ENCODE measurements at places on chromosomes 5 and 9.

- DNase-seq = no peak
These were observed 22.3 kb upstream of the OMD start for GRCh38 chr9:92446536-92446935.

- no peak for DNase-seq
These were observed 135.5 kb downstream of the SEC61B start for GRCh38 chr9:99357575-99357974.

DNA sequence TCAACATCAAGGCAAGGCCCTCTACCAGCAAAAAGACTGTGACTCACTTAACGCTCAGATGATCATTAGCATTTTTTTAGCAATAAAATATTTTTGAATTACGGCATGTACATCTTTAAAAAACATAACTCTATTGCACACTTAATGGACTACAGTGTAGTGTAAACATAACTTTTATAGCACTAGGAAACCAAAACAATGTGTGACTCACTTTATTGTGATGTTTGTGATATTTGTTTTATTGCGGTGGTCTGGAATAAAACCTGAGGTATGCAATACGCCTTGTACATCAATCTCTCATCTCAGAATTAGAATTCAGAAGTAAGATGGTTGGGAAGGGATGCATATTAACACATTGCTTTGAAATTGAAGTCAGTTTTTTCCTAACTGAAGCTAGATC is 106.9 kb upstream of the PTCH1 start:
- DNase-seq = no peak

GRCh38 chr5:96522635-96523355 is 89.7 kb upstream of the PCSK1 start:
- peak; percentile 73 for DNase-seq

DNA sequence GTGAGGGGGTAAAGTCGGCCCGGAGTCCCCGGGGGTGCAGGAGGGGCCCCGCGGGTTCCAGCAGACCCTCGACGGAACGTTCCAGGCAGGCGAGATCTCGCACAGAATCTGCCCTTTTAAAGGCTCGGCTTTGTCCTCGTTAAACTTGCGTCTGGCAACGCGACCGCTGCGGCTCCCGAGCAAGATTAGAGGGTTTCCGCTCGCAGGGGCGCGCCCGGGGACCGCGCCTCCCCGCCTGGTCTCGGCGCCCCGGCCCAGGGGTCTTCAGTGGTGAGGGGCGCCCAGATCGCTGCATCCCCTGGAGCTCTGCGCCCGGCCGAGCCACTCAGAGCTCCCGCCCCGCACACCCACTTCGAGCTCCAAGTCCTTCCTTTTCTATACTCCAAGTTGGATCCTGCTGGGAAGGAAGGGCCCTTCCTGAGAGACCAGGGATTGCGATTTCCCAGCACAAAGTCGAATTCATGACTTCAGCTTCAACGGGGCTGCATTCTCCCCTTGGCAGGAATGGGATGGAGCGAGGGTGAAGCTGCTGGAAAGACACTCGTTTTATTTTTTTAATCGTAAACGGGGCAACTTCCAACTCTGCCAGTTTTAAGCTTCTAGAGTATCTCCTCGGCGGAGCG is 11.3 kb downstream of the PROP1 start:
- DNase-seq = no peak

GRCh38 chr5:73370095-73370494 is 78.5 kb downstream of the FOXD1 start:
- DNase-seq = no peak

GRCh38 chr9:82539856-82540579 is 522.9 kb downstream of the RASEF start:
- peak; percentile 24 for DNase-seq

- DNase-seq = no peak
These were observed 167.0 kb downstream of the TTC39B start for GRCh38 chr9:15140051-15140450.

- peak; percentile 17 for DNase-seq
These were observed 35.2 kb upstream of the SPATA31C2 start for GRCh38 chr9:88173378-88173999.

GRCh38 chr5:73940801-73941200 is 314.8 kb downstream of the ARHGEF28 start:
- DNase-seq = no peak

- no peak for DNase-seq
These were observed 57.9 kb downstream of the OSTF1 start for GRCh38 chr9:75146229-75146628.

DNA sequence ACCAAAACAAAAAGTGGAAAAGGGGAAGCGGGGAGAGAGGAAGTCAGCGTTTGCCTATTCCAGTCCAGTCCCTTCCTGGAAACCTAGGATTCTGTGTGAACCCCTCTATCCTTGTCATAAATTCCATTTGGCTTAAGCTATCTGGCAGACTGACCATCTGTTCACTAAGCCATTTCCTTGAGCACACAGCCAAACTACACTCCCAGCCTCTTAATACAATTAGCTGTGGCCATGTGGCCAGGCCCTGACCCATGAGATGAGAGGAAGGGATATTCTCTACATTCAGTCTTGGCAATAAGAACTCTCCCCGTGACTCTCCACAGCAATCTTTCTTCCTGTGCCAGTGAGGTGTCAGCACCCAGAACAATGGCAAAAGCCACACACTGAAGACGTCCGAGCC is 424.8 kb downstream of the TLE1 start:
- no peak for DNase-seq

GRCh38 chr9:126510564-126510963 is 103.2 kb upstream of the LMX1B start:
- no peak for DNase-seq

- DNase-seq = no peak
These were observed 13.4 kb downstream of the WNT8A start for GRCh38 chr5:138096997-138097828.

DNA sequence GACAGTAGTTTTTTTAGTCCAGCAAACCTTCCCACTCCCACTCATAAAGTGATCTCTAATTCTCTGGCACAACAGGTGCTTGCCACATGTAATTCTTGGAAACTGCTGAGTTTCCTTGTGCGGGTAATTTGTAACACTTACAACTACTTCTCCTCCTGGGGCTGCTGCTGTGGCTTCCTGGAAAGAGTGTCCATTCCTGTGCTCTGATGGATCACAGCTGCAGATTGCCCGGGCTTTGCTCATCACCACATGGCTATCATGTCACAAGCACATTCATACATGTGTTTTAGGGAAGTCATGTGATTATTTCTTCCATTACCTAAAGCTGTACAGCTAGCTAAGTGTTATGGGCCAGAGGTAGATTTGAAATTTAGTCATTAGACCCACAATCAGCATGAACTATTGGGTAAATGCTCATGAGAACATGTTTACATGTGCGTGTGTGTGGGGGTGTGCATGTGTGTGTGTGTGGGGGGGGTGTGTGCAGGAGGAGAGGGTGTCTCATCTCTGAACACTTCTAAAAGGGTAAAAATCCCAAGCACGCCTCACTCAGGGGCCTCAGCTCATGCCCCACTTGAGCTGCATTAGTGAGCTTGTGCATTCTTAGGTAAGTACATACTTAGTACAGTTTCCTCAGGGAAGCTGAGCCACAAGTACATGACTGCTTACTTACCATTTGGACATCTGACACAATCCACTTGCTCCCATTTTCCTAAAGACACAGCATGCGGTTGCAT is 118.1 kb upstream of the CCDC112 start:
- DNase-seq = no peak

- DNase-seq = no peak
These were observed 23.4 kb downstream of the DMRTA1 start for GRCh38 chr9:22469928-22470544.

DNA sequence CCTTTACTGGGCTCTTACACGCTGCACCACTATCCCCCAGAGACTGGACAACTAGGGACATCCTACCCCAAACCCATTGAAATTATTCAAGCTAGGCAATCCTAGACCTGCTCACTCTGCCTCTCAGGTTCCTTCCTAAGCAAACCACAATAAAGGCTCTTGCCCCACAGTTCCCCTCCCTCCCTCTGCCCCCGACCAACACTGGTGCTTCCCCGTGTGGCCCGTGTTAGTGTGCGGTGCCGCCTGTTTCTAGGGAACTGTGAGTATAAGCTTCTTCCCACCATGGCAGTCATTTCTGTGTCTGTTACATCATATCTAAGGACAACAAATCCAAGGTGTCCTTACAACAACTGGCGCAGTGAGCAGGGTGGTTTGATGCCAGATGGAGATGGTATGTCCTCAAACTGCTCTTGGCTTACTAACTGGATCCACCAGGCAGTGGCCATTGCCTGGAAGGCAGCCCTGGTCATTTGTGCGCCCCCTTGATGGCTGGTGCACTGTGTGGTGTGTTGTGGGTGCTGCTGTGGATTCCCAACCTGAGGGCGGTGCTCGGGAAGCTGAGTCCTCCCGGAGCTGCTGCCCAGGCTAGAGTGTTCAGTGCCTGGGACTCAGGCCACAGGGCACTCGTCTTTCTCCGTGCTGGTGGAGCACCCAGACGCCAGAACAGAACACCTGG is 8.4 kb upstream of the MXD3 start:
- DNase-seq = no peak

DNA sequence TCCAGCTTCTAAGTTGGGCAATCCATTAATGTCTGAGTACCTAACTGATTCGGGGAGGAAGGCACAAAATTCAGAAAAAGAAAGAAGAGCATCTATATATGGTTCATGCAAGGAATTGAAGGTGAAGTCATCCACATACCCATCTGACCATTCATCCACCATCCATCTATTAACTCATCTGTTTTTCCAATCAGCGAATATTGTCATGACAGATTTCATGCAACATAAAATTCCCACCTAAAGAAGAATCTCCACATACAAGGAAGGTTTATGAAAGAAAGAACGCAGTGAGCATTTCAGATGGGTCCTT is 164.7 kb downstream of the GRIA1 start:
- no peak for DNase-seq

- DNase-seq = no peak
These were observed 41.1 kb downstream of the ISOC1 start for GRCh38 chr5:129135633-129136032.

DNA sequence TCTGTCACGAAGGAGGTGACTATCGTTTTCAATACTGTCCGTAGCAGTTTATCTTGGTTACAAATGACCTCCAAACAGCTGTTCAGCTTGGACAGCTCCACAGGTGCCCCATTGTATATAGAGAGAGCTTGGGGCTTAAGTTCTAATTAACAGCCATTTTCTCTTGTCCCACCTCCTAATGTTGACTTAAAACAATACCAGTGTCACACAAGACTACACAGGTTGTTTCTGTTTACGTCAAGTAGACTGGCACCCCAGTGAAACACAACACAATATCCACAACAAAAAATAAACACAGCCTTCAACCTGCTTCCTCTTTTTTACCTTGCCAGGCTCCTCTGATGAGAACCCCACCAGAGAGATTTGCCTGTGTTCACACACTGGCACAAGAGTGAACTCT is 39.8 kb upstream of the TLE1 start:
- DNase-seq = no peak

DNA sequence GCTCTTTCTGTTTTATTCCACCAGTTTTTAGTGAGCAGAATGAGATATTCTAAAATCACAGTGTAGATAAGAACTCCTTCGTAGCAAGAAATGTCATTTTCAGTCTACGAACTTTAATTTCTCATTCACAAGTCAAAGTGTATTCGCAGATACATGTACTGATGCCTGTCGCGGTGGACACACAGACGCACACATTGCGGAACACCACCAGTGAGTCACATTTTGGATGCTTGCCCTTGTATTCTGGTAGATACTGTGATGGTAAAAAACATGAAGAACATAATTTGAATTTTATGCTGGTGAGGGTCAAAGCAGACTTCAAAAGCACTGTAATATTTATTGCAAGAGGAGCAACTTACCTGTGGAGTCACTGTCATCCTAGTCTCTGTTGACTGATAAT is 4.7 kb upstream of the C9orf57 start:
- no peak for DNase-seq

DNA sequence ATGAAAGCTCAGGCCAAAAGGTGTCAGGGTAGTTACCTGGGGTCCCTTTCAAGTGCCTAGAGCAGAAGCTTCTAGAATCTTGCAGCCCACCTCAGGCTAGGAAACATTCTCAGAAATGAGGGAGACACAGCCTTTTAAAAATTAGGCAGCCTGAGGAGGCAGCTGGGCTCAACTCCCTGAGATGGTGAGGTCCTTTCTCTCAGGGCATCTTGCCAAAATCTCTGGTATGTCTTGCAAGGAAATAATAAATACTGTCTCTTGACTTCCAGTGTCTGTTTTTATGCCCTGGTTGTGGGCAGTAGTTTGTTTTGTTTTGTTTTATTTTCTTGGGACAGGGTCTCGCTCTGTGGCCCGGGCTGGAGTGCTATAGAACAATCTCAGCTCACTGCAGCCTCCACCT is 100.9 kb upstream of the APC start:
- DNase-seq = no peak

DNA sequence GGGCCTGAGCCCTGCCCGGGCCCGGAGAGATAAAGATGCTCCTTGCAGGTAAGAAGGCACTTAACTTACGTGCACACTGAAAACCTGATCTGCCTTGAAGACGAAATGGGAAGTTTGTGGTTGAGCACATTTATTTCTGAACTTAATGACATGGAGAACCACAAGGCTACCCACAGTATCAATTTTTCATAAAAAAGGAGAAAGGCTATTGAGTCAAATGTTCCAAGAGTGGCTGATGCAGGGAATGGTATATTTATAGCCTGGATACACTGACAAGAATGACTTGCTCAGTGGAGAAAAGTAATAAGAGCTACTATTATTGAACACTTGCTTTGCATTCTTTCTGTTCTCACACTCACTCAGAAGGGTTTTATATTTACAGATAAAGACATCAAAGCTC is 419.3 kb downstream of the ACTL7B start:
- no peak for DNase-seq

All from body of pancreas (tissue), 4 donors.